Activated CD4-positive, alpha-beta T cell treated with anti-CD3 and anti-CD28 coated beads for 36 hours (primary cell): ENCODE measurements at places on chromosomes 4 and X.

DNA sequence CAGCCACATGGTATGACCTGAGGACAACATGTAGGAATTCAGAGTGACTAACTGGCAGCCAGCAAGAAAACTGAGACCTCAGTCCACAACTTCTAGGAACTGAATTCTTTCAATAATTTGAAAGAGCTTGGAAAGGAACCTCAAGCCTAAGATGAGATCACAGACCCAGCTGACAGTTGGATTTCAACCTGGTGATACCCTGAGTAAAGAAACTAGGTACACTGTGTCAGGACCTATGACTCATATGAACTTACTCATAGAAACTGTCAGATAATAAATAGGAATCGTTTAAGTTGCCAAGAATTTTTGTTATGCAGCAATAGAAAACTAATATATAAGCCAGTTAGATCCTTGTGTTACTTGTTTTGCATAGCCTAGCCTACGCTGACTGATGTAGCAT is 102.4 kb upstream of the DCAF12L1 start:
- DNase-seq, result no peak

DNA sequence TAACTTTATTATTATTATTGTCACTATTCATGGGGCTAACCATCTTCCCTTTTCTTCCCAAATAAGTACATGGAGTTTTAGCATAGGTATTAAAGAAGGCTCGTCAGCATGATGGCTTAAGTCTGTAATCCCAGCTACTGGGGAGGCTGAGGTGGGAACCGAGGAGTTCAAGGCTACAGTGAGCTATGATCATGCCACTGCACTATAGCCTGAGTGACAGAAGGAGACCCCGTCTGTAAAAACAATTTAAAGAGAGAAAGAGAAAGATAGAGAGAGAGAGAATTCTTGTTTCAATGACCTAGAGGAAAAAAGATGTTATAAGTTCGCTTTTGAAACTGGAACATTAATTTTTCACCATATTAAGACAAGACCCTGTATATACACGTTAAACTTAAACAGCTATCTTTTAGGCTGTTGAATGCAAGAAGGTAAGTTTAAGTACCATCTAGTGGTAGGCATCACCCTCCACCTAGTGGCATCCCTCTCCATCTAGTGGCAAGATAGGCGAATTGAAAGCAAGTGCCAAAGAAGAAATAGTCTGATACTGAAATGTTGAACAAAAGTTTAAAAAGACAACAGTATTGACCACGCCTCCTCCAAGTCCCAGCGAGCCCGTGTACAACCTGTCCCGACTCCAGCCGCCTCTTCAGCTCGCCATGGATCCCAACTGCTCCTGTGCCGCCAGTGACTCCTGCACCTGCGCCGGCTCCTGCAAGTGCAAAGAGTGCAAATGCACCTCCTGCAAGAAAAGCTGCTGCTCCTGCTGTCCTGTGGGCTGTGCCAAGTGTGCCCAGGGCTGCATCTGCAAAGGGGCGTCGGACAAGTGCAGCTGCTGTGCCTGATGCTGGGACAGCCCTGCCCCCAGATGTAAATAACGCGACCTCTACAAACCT is 26.0 kb upstream of the YTHDC1 start:
- DNase-seq, result peak; percentile 57

DNA sequence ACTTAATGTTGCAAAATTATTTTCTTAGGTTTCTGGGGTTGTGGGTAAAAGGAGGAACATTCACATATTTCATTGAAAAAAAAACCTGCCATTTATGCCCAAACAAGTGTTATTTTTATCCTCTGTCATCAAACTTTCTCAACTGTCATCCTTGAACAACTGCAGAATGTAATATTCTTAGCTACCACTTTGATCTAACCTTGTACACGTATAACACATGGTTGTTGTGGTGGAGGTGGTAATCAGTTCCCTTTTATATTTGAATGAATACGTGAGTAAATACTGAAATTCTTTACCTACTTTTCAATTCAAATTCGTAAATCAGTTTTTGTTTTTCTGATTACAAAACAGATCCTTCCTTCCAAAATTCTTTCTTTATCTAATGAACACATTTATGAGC is 3.8 kb upstream of the AMMECR1 start:
- no peak for DNase-seq

DNA sequence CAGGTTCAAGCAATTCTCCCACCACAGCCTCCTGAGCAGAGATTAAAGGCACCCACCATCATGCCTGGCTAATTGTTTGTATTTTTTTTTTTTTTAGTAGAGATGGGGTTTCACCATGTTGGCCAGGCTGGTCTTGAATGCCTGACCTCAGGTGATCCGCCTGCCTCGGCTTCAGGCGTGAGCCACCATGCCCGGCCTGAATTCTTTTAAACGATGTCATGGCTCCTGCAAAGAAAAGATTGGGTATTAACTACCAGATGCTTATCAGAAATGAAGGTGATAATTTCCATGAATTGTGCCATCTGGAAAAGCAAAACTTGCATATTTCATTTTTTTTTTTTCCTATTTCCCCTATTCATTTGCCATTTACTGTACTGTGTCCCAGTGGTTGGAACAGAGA is 195.7 kb upstream of the IGFBP7 start:
- no peak for DNase-seq

- no peak for DNase-seq
Observed at GRCh38 chrX:133590703-133591505, 175.6 kb upstream of the GPC4 start.

GRCh38 chrX:13219991-13220764 is 99.7 kb downstream of the ATXN3L start:
- DNase-seq, result no peak

GRCh38 chr4:153571006-153571545 is 104.9 kb downstream of the TMEM131L start:
- no peak for DNase-seq

DNA sequence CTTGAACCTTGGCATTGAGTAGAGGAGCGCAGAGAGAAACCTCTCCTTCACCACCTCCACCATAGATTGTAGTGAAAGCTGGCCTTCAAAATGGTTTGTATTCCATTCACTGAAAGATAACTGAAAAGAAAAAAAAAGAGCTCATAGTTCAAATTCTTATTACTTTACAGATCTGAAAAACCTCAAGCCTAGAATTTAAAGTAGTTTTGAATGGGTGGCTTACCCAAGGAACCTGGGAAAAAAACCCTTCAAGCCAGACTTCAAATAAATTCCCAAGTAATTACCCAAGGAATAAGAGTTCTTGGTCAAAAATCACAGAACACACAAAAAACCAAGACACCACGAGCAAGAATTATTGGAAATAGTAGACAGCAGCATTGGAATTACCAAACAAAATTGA is 83.6 kb upstream of the TMEM33 start:
- DNase-seq, result no peak

- DNase-seq, result no peak
Observed at GRCh38 chr4:41795796-41796385, 47.4 kb upstream of the PHOX2B start.

DNA sequence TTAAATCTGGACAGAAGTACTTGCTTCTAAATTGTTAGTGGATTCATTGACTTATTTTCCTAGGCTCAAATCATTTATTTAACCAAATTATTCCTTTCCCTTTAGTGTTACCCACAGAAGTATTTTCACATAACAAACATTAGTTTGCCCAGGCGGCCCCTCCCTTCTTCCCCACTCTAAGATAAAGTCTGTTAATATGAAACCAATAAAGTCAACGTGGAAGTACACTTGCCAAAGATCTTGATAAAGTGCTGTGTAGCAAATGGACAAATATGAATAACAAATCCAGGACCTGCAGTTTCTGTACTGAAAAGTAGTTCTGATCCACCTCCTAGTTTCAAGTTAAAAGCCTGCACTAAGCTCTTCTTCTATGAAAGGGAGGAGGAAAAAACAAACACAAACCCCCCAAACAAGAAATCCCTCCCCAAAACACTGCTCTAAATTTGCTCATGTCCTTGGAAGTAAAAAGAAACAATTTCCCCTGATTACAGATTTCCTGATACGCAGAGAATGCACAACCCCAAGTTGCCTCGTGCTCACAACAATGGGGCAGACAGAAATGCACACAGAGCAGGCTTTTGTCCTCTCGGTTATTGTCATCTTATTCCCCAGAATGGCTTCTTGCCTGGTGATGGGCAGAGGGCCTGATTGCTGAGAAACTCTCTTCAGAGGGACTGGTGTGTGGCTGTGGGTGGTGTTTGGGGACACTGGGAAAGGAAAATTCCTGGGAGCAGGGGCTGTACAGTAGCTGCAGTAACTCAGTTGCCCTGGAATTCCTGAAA is 23.2 kb downstream of the TMSB4X start:
- DNase-seq, result peak; percentile 34

DNA sequence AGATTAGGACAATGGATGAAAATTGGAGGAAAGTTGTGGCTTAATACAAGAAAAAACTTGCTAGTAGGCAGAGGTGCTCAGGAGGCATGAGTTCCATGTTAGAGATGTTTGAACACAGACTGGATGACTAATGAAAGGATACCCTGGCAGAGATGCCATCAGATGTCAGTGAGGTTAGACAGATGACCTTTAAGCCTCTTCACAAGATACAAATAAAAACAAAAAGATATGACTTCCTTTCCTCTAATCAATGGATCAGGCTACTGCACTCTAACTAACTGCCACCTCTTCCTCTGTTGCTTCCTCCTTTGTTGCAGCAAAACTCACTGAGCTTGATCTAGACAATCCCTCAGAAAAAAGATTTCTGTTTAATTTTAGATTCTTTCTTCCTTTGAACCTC is 14.7 kb downstream of the STAP1 start:
- no peak for DNase-seq
